GM12865 (cell line): ENCODE measurements at places on chromosomes 16 and 17.

DNA sequence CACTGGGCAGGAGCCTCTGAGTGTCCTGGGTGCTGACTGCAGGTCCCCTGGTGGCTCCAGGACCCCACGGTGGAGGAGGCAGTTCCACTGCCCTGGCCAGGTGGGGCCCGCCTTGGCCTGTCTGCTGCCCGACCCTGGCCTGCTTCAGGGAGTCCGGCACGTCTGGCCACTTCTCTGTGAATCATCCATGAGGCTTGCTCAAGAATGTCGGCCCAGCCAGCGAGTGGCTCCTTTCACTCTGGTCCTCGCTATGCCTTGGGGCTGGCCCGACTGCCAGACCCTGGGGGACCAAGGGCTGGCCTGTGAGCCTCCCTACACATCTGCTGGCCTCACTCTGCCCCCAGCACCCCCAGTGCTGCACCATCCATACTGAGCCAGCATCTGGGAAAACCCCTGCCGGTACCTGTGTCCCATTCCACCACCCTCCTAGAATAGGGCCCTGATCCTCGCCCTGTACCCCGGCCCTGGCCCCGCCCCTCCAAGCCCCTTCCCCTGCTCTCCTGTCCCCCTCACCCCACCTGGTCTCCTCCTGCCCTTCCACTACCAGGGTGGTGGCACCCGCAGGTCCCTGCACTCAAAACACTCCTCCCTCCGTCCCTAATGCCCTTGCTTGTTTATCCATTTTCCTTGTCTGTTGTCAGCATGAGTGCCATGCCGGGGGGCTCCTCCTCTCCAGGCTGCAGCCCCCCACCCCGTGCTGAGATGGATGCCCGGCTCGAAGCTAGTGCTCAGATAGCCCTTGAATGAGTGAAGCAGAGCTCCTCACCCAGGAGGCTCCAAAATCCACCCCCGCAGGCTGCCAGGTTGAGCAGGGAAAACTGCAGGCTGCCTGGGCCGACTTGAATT, 35.5 kb downstream of the ADCY7 start:
- DNase-seq = no peak

- no peak for DNase-seq
Observed at GRCh38 chr17:59479141-59479540, 86.3 kb upstream of the DHX40 start.

GRCh38 chr17:83183951-83184506, 104.6 kb downstream of the METRNL start:
- no peak for DNase-seq

- DNase-seq = no peak
Observed at GRCh38 chr16:24683847-24684493, 45.5 kb upstream of the TNRC6A start.

- no peak for DNase-seq
Observed at GRCh38 chr17:69574257-69575197, 160.0 kb downstream of the MAP2K6 start.

DNA sequence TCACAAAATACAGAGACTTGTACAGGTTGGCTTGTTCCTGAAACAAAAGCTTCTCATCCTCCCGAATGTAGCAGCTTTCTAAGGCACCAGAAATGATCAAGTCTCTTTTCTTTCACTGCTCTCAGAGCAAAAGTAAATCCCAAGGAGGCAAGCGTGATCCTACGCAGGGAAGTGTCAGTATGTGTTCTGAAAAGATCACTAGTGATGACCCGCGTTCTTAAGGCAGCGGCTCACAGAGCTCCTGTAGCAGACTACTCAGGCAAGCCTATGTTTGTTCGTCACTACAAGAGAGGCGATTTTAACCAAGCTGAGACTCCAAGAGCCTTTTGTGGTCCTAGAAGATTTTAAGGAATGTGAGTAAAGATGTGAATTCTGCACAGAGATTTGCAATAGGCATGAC, 34.5 kb downstream of the WIPI1 start:
- DNase-seq = no peak

GRCh38 chr16:75114946-75115825, 1.4 kb downstream of the LDHD start:
- no peak for DNase-seq

DNA sequence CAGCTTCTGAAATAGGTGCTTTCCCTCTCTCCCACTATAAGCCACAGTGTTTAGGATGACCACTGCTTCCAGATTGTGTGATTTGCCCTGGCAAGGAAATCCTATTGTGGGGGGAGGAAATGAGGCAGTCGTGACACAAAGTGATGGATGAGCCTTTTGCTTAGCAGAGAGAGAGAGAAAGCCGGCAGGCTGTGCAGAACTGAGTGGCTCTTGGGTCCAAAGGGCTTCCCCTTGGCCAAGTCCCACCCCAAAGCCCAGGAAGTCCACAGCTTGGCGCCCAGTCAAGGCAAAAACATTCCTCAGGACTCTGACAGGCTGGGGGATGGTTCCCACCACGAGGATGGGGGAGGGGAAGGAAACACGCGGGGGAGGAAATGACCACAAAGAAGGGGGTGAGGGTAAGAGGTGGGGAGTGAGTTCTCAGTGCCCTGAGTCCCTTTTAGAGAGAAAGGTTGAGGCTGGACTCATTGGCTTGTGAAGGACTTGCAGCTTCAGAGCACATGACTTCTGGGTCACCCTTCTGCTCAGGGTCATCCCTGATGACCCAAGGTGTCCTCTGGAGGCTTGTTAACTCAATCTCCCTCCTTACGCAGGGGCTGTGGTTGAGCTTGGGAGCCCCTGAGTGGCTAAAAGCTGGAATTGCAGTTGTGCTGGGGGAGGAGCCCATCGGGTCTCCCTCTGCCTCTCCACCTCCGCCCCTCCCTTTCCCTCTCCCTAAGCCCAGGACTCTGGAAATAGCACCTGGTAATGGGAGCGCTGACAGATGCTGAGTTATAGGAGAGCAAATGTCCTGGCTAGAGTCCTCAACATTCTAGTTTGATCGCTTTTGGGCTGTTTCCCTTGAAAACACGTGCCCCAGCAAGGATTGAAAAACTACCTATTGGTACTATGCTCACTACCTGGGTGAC, 10.3 kb upstream of the MSL1 start:
- peak; percentile 88 for DNase-seq

GRCh38 chr16:495127-495748, 32.3 kb upstream of the CAPN15 start:
- peak; percentile 66 for DNase-seq

DNA sequence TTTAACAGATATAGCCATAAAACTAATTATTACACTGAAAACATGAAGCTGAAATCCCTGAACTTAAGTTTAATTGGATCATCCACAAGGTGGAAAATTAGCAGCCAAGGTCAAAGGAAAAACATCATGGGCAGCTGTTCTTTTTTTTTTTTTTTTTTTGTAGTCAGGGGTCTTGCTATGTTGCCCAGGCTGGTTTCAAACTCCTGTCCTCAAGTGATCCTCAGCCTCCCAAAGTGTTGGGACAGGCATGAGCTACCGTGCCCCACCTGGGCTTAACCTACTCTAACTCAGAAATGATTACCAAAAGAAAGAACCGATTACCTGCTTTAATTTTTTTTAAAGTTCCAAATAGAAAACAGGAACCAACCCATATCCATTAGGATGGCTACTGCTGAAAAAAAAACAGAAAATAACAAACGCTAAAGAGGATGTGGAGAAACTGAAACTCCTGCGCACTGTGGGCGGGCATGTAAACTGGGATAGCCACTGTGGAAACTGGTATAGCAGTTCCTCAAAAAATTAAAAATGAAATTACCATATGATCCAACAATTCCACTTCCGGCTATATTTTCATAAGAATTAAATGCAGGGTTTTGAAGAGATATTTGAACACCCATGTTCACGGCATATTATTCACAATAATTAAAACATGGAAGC, 8.6 kb downstream of the CMC2 start:
- DNase-seq = no peak

GRCh38 chr17:62592341-62593099, 35.0 kb upstream of the MRC2 start:
- no peak for DNase-seq

GRCh38 chr16:17084130-17084529, 386.6 kb downstream of the XYLT1 start:
- no peak for DNase-seq

GRCh38 chr16:1167276-1168107, 14.6 kb downstream of the CACNA1H start:
- DNase-seq = no peak

DNA sequence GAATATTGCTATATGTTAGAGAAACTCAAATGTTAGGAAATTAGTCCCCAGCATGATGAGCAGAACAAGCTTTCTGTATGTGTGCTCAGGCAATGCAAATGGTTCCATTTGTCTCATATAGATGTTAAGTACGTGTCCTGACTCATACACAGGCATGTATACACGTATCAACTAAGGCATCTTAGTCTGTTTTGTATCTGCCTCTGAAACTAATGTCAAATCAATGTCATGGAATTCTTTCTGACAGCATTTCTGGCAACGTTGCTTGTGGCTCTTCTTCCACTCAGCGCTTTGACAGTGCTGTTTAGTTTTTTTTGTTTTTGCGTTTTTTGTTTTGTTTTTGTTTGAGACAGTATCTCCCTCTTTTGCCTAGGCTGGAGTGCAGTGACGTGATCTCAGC, 111.9 kb downstream of the CNTNAP4 start:
- DNase-seq = no peak

GRCh38 chr17:50352072-50352692, 6.3 kb downstream of the XYLT2 start:
- DNase-seq = no peak

DNA sequence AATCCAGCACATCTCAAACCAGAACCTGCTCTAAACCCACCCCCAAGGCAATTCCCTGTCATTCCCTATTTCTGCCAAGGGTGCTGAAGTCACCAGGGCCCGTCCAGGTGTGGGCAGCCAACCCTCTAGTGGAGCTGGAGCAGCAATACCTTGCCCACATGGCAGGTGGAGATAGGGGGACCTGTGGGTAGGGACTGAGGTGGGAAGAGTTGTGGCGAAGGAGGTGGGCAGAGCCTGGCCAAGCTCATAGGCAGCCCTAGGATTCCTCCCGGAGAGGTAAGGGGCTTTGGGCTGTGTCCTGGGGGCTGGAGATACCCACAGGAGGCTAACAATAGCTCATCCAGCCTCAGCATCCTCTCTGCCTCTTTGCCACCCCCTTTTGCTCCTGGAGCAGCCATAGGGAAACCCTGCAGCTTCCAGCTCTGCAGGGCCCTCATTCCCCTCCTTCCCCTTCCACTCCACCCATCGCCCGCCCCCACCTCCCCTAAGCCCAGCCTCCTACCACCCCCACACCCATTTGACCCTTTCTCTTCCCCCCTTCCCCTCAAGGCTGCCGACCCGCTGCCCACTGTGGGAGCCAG, 30.4 kb upstream of the CRHR1 start:
- no peak for DNase-seq

- DNase-seq = peak; percentile 54
Observed at GRCh38 chr17:50903604-50904517, 37.7 kb upstream of the TOB1 start.

DNA sequence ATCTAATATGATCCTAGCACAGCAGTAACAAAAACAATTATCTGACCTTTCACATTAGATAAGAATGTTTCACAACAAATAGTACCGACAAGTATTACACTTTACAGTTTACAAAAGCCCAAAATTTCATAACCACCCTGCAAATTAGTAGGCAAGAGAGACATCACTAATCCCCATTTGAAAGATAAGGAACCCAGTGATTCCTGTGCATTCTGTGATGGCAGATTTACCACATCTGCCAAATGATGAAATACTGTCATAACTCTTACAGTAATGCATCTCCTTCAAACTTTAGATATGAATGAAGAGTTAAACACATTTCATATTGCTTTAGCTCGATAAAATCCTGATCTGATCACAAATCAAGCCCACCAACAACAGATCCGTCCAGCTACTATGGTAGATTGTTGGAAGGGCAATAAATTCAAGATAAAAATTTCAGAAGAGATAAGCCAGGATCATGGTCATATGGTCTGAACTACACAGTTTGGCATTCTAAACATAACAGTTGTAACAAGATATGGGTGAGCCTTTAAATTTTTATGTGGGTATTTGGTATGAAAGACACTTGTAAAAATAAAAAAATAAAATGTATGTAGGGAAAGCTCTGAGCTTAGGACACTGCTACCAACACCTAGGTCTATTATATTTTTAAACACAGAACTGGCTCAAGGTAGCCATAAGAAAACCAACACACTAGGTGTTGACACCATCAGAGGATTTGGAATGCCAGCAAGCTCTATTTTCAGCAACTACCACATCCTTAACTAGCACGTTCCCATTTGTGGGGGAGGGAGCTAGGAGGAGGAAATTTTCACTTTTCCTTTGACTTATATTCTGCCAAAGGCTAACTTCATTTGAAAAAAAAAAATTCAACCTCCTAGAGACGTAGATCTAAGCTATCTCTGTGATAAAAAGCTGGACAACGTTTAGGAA, 9.3 kb downstream of the YWHAE start:
- DNase-seq = no peak

DNA sequence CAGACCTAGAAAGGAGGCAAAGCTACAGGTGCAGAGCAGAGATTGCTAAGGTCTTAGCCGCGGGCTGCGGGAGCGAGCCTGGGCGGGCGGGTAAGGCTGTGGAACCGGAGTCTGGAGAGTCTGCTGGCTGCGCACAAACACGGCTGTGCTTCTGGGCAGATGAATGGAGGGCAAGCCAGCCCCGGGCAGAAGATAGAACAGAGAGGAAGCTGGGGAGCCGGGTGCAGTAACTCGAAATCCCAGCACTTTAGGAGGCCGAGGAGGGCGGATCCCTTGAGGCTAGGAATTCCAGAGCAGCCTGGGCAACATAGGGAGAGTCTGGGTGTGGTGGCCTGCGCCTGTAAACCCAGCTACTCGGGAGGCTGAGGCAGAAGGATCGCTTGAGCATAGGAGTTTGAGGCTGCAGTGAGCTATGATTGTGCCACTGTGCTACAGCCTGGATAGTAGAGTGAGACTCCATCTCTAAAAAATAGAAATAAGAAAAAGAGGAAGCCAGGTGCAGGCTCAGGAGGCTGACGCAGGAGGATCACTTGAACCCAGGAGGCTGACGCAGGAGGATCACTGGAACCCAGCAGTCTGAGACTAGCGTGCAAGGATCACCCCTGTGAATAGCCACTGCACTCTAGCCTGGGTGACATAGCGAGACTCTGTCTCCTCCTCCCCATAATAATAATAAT, 56.3 kb downstream of the PITPNC1 start:
- no peak for DNase-seq

DNA sequence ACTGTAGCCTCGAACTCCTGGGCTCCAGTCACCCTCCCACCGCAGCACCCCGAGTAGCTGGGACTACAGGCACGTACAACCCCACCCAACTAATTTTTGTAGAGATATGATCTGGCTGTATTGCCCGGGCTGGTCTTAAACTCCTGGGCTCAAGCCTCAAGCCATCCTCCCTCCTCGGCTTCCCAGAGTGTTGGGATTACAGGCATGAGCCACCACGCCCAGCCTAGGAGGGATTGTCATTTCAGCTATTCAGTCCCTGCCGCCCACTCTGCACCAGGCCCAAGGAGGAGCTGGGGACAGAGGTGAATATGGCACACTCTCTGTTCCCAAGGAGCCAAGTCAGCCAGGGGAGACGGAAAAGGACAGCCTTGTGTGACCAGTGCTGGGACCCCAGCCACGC, 256.2 kb downstream of the PARN start:
- DNase-seq = no peak

- DNase-seq = peak; percentile 75
Observed at GRCh38 chr17:76270770-76271668, 5.9 kb downstream of the UBALD2 start.

- DNase-seq = no peak
Observed at GRCh38 chr17:30433514-30433913, 43.7 kb upstream of the GOSR1 start.

- no peak for DNase-seq
Observed at GRCh38 chr17:18361837-18362697, 1.3 kb downstream of the SHMT1 start.
